Jurkat, Clone E6-1 (cell line): ENCODE measurements at places on chromosomes 3 and 15.

- no peak for DNase-seq
Measured at GRCh38 chr3:143597774-143598652, 250.3 kb downstream of the SLC9A9 start.

- no peak for DNase-seq
Measured at GRCh38 chr3:129056451-129057173, 4.0 kb upstream of the GP9 start.

DNA sequence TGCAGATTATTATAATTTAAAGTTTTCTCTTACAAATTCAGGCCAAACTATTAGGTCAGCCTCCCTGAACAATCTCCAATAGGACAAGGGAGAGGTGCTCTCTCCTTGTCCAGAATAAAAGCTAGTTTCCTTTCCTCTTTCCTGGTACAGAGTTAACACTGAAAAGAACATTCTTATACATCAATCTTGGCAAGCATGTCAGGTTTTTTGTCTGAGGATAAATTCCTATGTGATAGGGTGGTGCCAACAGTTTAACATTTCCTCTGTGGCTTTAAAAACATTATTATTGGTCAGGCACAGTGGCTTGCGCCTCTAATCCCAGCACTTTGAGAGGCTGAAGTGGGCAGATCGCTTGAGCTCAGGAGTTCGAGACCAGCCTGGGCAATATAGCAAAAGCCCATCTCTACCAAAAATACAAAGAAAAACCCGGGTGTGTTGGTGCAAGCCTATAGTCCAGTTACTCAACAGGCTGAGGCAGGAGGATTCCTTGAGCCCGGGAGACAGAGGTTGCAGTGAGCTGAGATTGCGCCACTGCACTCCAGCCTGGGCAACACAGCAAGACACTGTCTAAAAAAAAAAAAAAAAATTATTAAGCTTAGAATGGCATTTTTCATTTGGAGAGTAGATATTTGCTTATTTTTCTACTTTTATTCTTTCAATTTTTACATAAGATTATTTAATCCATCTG, 13.7 kb upstream of the ULK4 start:
- DNase-seq, result no peak

GRCh38 chr3:47455806-47456452, 19.8 kb downstream of the SCAP start:
- DNase-seq, result no peak

GRCh38 chr3:158789592-158789991, 12.3 kb upstream of the MFSD1 start:
- peak; percentile 12 for DNase-seq

- DNase-seq, result no peak
Measured at GRCh38 chr15:55151631-55152030, 45.1 kb downstream of the RSL24D1 start.

- DNase-seq, result no peak
Measured at GRCh38 chr3:160012108-160012507, 23.5 kb downstream of the IL12A start.

DNA sequence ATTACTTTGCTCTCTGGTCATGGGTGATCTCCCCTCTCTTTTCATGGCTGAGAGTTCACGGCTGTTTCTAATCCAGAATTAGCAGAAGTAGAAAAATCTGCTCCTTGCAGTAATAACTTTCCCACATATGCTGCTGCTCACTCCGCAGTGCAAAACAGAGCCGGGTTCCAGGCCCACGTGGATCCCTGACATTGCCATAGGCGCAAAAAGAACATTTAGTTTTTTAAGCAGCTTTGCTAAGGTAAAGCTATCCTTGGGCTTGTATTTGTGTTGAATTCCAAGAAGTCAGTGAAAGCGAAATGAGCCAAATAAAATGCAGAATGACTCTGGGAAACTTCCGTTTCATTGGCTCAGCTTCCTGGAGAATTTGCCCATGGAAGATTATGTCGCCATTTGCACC, 633.7 kb upstream of the SUCLG2 start:
- no peak for DNase-seq

DNA sequence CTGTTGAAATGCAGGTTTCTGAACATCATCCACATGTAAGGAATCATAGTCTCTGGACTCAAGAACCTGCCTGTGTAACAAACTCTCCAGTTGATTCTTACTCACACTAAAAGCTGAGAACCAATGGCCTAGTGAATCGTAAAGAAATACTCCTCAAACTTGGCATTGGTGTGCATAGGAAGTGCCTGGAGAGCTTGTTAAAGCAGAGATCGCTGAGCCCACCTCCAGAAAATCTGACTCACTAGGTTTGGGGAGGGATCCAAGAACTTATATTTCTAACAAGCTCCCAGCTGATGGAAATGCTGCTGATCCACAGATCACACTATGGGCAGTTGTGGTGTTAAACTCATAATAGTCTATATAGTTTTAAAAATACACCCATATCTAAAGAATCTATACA, 55.8 kb upstream of the LMCD1 start:
- no peak for DNase-seq

DNA sequence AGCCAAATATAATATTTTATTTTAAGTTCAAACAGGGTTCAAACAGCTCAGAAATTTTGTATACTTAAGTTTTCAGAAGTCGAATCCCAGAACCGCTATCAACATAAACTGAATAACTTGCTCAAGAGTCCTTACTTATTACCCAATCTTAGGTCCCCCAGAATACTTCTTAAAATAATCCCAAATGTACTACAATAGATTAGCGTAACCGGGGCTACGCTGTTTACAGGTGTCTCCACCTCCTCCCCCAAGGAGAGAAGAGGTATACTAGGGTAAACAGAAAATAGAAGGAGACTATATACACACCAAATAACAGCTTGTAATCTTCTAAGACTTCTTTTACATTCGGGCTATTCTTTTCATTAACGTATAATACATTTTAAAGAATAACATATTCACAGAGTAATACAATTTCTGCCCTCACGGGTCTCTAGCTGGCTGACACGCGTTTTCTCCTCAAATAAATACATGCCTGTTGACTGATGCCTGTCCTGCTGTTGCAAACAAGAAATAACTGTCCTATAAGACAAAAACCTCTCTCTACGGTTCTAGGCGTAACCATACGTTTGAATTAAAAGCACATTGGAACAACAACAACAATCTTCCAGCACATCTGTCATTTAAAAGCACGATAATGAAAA, 1.3 kb downstream of the DENND4A start:
- DNase-seq, result peak; percentile 17

DNA sequence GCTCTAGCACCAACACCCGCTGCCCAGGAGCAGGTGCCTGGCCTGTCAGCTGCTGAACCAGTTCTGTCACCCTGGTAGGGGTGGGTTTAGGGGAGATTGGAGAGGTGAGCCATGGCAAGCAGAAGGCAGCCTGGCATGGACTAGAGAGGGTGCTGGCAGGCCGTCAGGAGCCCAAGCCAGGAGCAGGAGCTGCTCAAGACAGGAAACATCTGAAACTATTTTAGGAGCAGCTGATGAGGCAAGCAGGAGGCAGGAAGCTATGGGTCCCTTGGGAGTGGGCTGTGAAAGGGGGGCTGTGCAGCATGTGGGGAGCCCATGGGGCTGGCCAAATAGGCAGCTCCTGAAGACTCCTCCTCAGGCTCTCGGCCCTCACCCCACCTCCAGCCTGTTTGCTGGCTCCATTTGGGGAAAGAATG, 2.3 kb downstream of the INKA1 start:
- no peak for DNase-seq

- DNase-seq, result no peak
Measured at GRCh38 chr3:29070959-29071634, 209.8 kb upstream of the RBMS3 start.

GRCh38 chr3:190424478-190425439, 24.9 kb downstream of the TMEM207 start:
- DNase-seq, result peak; percentile 36

GRCh38 chr3:10400749-10401495, 80.0 kb upstream of the SEC13 start:
- no peak for DNase-seq
